ENCODE measurements at places on chromosomes 12 and 14. TPM values are rescaled to one million over a fixed set of nuclear protein-coding genes. Genes with fewer than 3 reads are reported as not detected.

PARP11 gene
- total RNA-seq: 7.9 TPM

DNA sequence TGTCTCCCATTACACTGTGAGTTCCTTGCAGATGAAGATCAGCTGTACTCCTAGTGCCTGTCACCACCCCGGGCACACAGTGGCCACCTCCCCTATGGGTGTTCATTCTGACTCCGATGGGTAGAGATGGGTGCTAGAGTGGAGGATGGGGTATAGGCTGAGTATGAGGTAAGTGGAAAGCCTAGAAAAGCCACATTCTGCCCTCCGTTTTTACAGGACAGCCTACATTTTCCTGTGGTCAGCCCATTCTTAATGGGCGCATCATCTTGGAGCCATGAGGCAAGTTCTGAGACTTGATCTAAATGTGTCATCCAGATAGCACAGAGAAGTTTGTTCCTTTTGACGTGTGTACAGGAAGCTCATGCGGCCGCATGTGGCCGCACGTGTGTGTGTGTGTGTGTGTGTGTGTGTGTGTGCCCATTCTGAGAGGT, 166.7 kb upstream of the HIF1A start:
- DNase-seq: no peak

- DNase-seq: no peak
Measured at GRCh38 chr14:70082394-70082793, 106.4 kb downstream of the SLC8A3 start.

- no peak for DNase-seq
Measured at GRCh38 chr12:131991816-131992430, 42.2 kb downstream of the EP400 start.

GRCh38 chr12:48815126-48816110, 2.9 kb upstream of the CACNB3 start:
- peak; percentile 84 for DNase-seq

GRCh38 chr12:3921151-3921471, 47.9 kb upstream of the PARP11 start:
- DNase-seq: no peak

- no peak for DNase-seq
Measured at GRCh38 chr12:25459541-25459951, 93.5 kb downstream of the LMNTD1 start.

GRCh38 chr14:64691376-64691775, 12.8 kb upstream of the PLEKHG3 start:
- no peak for DNase-seq

All from mucosa of gallbladder (tissue), 1 donor.